ENCODE measurements at places on chromosomes 12 and 14.

GRCh38 chr12:56299308-56299852 lies 750 bp downstream of the CS start:
- no peak for DNase-seq

GRCh38 chr14:92415969-92416368 lies 93.0 kb downstream of the SLC24A4 start:
- DNase-seq = no peak

GRCh38 chr14:92093320-92093719 lies 13.1 kb downstream of the ATXN3 start:
- no peak for DNase-seq

DNA sequence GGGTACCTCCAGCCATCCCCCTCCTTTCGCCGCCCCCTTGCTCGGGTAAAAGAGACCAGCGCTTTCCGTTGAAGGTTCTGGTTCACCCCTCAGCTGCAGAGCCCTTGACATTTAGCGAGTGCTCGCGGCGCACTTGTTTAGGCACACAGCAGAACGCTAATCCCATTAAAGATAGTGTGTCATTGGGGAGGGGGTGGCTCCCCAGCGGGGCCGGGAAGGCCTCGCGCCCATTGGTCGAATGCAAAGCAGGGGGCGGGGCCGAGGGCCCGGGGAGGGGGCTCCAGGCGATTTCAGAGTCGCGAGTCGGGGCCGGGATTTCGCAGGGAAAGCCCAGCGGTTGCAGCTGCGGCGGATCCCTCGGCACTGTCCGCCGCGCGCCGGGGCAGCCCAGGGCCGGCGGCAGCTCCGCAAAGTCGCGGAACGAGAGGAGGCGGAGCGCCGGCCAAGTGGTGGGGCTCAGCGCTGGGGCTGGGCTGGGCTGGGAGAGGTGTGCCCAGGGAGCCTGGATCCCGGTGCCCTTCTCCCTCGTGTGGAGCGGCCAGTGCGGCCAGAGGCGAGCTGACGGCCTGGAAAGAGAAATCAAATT lies 122.9 kb downstream of the TSPAN9 start:
- DNase-seq = no peak

DNA sequence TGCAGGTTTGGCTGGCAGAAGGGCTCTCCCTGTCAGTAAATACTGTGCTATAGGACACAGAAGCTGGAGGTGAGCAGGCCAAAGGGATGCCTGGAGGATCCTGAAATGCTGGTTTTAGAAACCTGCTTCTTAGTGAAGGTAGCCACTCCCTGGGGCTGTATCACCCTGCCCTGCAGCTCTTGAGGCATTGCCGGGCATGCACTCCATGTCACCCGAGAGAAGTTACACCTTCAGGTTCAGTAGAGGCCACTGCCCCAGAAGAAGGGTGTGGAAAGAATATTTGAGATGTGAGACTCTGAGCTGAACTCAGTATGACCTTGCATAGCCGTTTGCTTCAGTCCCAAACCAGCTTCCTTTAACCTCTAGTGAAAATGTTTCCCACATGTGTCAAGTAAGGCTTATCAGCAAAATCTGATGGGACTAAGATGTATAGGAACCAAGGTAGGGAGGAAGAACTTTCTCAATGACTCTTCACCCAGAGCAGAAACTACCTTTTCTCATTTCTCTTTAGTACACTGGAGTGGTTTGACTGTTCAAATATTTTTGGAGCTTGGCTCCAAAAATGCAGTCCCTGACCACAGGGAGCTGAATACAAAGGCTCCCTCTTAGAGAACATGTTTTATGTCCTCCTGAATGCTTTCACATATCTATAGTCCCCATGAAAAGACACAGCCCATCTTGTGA lies 164.5 kb upstream of the DYRK2 start:
- no peak for DNase-seq

GRCh38 chr14:68013326-68013725 lies 193.7 kb downstream of the RAD51B start:
- DNase-seq = no peak

- no peak for DNase-seq
Measured at GRCh38 chr12:75714462-75715322, 203.3 kb upstream of the KRR1 start.

DNA sequence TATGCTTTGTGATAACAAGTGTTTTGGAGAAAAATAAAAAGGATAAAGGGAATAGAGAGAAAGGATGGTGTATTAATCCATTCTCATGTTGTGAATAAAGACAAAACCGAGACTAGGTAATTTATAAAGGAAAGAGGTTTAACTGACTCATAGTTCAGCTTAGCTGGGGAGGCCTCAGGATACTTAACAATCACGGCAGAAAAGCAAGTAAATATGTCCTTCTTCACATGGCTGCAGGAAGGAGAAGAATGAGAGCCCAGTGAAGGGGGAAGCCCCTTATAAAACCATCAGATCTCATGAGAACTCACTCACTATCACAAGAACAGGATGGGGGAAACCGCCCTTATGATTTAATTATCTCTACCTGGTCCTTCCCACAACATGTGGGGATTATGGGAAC lies 18.1 kb upstream of the C12orf42 start:
- no peak for DNase-seq

DNA sequence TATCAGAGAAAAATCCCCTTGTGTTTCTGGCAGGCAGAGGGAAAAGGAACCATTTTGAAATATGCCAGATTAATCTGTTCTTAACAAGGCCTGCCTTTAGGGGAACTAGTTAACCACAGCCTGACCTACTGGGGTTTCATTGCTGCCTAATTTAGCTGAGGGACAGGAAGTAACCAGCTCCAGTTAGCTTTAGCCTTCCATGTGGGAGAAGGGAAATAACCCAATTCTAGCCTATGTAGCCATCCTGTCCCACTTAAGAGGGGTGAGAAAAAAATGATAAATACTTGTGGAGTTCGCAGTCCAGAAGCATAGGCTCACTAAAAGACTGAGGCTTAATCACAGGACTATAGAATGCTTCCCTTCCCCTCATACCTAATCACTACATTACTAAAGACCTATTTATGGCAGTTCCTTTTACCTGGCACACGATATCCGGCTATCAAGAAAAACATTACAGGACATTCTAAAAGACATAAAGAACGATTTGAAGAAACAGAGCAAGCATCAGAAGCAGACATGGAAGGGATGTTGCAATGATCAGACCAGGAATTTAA lies 22.8 kb downstream of the COX8C start:
- DNase-seq = peak; percentile 20

- no peak for DNase-seq
Measured at GRCh38 chr14:22395803-22396202, 193.2 kb downstream of the DAD1 start.

GRCh38 chr12:121792607-121793439 lies 665 bp downstream of the RHOF start:
- DNase-seq = peak; percentile 8

GRCh38 chr14:62015945-62016344 lies 253.7 kb downstream of the SNAPC1 start:
- no peak for DNase-seq

- no peak for DNase-seq
Measured at GRCh38 chr12:18151036-18151435, 61.0 kb upstream of the RERGL start.

GRCh38 chr12:100675432-100675831 lies 101.9 kb downstream of the GAS2L3 start:
- no peak for DNase-seq

GRCh38 chr14:99187858-99188257 lies 84.1 kb downstream of the BCL11B start:
- DNase-seq = no peak

DNA sequence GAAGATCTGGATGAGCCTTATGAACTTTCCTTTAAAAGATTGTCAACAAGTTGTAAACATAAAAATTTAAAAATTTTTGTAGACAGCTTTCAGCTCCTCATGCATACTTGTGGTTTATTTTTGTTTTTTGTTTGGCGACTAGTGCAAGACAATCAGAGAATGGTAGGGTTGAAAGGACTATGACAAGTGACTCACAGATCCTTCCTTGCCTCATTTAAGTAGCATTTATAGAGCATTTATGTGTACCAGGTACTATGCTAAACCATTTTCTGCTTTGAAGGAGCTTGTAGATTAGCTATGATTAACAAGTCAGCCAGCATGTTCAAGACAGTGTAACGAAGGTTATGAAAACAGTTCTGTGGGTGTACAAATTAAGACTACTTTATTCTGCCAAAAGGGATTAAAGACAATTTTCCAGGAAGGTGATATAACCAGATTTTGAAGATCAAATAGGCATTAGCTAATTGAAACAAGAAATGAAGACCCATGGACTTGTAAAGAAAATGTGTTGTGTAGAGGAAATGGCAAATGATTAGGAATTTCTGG lies 122.0 kb downstream of the PCNX1 start:
- no peak for DNase-seq

GRCh38 chr14:55500219-55500701 lies 59.8 kb upstream of the TBPL2 start:
- no peak for DNase-seq

- no peak for DNase-seq
Measured at GRCh38 chr12:32284561-32284960, 114.8 kb upstream of the FGD4 start.

GRCh38 chr12:124075841-124076240 lies 102.8 kb downstream of the ZNF664 start:
- no peak for DNase-seq

DNA sequence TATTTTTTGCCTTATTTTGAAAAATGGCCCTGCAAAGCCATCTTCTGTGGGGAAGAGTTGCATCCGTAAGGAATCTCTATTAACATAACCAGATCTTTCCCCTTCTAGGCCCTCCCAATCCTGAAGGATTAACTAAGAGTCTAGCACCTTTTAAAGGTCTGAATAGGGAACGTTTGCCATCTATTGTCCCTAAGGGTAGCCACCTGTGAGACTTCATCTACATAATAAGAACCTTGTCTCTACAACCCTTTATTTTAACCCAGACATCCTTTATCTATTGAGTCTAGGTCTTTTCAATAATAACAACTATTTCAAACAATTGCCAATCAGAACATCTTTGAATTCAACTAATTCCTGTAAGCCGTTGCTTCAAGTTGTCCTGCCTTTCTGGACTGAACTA lies 4.4 kb downstream of the EDDM3B start:
- DNase-seq = no peak

DNA sequence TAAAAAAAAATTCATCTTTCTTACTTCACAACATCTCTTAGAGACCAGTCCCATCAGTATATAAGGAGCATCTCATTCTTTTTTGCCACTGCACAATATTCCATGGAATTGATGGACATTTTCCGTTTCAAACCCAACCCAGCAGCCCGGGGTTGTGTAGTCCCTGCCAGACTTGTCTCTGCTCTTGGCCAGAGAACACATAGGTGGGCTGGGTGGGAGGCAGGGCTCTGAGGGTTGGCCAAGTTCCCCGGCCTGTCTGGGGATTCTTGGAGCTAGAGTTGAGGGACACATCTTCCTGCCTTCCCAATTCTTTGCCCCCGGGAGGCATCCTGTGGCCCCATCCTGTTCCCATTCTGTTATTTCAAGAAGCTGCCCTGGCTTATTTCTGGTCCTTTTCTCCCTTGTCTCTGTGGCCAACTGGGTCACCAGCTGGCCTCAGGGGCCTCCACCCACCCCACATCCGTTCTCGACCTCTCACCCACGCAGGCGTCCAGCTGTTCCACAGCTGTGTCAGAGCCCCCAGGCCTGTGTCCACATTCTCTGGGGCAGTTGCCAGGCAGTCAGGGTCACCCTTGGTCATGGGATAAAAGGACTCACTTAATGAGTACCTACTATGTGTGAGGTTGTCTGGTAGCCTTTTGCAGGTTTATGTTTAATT lies 52.0 kb upstream of the CCDC63 start:
- no peak for DNase-seq

- no peak for DNase-seq
Measured at GRCh38 chr12:113260127-113260526, 38.9 kb downstream of the TPCN1 start.

DNA sequence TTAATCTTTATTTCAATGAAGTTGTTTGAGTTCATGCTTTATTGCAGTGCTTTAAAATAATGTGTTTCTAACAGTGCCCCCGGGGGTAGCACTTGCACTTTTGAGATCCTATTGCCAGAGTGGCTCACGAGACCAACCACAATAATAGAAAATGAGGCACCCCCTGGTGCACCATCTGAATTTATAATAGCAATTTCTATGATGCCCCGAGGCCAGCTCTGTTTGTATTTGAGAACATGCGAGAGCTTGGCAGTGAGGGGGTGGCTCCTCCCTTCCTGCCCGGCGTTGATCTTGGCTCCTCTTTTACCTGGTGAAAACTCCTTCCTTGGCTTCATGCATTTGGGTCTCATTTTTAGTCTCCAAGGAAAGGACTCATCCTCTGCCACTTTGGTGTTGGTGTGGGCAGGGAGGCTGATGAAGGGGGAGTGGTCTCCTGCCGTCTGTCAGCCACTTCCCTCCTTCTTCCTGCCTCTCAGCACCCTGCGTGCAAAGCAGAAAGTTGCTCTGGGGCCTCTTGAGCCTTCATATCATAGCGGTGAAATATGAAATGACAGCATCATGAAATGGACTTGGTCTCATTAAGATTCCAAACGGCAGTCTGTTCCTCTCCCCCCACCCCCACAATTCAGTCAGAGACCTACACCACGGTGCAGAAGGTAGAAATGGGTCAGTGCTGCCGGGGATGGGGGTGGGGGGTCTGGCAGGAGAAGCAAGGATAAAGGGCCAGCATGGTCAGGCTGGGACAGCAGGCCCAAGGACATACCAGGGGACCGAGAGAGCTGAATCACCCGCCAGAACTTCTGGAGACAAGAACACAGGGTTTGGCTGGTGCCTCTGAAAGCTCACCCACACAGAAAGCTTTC lies 17.7 kb upstream of the NRXN3 start:
- peak; percentile 52 for DNase-seq

GRCh38 chr12:75553836-75554555 lies 42.6 kb upstream of the KRR1 start:
- no peak for DNase-seq

- DNase-seq = no peak
Measured at GRCh38 chr12:98895086-98895651, 250.1 kb downstream of the APAF1 start.

DNA sequence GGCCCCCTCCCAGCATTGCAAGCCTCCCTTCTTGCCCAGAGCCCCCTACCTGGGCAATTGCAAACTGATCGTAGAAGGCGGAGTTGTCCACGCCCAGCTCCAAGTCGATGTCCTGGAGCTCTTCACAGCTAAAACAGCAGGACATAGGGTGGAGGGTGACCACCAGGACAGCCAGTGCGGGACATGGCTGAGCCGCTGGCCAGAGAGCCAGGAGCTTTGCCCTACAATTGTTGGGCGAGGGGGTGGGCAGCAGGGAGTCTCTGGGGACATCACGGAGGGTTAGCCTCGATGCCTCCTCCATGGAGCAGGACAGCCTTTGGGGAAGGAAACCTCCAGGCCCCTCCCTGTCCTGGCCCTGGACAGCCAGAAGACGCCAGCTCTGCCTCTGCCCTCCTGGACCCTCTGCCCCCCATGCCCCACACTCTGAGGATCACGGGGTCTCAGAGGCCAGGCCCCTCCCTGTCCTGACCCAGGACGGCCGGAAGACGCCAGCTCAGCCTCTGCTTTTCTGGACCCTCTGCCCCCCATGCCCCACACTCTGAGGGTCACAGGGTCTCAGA lies 9.4 kb downstream of the TMEM179 start:
- no peak for DNase-seq

DNA sequence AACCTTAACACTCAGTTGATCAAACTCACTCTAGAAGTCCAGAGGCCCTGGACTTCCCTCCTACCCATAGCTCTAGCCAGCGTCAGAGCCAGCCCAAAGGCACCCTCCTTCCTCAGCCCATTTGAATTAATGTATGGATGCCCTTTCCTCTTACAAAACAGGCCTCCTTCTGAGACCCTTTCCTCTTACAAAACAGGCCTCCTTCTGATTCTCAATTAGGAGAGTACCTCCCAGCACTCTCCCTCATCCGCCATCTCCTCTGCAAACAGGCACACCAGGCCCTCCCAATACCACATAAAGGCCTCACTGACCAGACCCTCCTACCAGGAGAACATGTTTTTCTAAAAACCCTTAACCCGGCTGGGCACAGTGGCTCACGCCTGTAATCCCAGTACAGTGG lies 65.7 kb downstream of the MOK start:
- no peak for DNase-seq
